ENCODE measurements at places on chromosomes 1 and 21.

GRCh38 chr1:81505831-81506230 lies 294.9 kb upstream of the ADGRL2 start:
- DNase-seq: no peak

DNA sequence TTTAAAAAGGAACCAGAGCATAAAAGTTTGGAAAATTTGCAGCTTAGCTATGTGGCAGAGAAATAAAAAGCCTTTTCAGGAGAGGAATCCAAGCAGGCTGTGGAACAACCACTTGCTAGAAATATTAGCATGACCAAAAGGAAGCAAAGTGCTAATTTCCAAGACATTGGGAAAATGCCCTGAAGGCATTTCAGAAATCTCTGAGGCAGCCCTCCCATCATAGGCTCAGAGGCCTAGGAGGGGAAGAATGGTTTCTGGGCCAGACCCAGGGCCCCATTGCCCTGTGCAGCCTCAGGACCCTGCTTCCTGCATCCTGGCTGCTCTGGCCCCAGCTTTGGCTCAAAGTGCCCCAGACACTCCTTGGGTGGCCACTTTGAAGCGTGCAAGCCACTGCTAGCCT lies 56.8 kb downstream of the TENT5C start:
- no peak for DNase-seq

GRCh38 chr1:194004146-194004545 lies 817.7 kb upstream of the B3GALT2 start:
- DNase-seq: no peak

- peak; percentile 94 for DNase-seq
Measured at GRCh38 chr1:12477936-12478611, 139.9 kb downstream of the DHRS3 start.

GRCh38 chr1:7587108-7587772 lies 183.9 kb upstream of the VAMP3 start:
- no peak for DNase-seq

All from right forelimb (tissue), 1 donor.